ENCODE measurements at places on chromosomes 16 and 17.

- DNase-seq: no peak
Measured at GRCh38 chr16:87146676-87147075, 170.5 kb downstream of the C16orf95 start.

DNA sequence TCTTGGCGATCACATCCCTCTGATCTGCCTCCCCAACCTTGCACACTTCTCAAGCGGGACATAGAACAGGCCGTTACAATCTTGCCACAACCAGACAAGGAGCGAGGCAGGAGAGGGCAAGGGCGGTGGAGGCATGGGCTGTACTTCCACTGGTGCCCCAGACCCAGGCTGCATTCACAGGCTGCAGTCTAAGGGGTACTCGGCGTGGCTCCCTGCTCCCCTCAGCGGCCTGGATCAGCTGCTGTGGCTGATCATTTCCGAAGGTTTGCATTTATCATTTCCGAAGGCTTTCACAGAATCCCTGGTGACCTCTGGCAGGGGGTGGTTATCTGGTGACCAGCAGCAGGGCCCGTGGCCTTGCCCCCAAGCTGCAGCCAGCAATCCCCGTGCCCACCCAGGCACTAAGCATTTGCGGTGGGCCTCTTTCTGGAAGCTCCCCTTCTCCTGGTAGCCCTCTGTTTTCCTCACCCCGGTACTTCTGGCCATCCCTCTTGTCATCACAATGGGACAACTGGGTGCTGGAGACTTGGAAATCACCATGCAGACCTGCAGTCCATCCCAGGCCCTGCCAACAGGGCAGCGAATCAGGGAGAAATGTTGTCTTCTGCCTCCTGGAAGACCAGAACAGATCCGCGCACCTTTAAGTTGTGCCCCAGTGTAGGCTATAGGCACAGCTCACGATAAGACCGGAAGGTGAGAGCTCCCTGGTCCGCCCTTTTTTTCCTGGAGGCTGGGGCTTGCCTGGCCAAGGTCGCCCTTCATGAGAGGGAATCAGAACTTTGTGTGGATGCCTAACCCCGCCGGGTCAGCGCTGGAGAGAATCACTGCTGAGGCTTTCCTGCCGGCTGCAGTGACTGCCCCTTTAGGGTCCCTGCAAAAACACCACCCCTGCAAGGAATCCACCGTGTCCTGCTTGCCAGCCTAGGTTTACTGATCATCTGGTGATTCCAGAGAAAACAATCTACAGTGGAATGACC, 1739.1 kb downstream of the TP53TG3F start:
- DNase-seq: no peak

DNA sequence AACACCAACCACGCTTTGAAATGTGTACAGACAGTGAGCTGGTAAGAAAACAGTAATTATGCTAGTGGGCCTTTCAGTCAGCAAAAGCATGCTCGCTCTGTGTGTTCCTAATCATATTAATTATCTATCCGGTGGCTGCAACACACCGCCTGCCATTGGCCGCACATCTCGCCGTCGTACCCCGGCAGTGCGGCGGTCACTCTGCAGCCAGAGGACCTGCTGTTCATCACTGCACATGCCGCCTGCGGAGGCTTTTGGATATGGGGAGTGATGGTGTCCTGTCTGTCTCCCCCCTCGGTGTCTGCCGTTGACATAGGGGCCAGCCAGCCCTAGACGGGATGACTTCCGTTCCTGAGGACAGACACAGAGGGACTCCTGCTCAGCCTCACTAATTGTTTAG, 68.5 kb downstream of the RPA1 start:
- no peak for DNase-seq

DNA sequence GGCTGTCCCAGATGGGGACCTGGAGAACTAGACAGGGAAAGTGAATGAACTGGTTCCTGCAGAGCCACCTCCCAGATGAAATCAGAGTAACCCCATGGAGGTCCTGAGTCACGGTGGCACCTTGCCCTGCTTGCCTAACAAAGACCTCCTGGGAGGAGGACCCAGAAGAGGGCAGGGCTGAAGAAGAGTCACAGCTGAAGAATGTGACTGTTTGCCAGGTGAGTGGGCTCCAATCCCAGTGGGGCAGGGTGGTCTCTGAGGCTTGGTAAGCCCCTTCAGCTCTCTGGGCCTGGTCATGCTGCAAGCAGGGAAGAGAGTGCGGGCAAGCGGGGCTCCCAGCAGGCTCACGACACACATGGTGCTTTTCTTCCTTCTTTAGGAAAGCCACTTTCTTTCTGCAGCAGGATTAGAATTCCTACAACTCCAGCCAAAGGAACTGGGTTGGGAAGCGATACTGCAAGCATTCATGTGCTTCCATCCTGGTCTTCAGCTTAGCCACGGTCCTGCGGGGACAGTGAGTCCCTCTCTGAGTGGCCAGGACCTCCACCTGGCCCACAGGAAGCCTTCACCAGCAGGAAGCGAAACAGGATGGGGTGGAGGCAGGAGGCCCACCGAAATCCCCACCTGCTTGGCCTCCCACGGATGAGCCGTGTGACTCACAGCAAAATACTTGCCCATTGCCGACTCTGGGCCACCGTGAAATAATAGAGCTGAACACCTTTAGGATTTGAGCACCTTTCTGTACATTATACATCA, 4.3 kb downstream of the C16orf74 start:
- DNase-seq: no peak

DNA sequence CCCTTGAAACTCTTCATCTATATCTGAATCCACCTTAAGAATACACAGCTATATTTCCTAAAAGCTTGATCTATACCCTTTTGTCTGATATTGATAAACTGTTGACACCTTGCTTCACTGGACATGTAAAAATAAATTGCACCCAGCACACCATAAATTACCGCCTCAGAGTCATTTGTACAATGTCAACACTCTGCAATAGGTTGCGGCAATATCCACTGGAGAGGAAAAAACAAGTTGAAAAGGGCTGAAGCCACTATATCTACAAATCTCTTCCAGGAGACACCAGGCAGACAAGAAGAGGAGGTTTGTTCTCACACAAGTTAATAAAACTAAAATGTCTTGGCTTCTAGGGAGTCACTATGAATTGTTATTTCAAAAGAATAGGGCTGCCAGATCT, 656.9 kb downstream of the CDH8 start:
- no peak for DNase-seq

GRCh38 chr17:77786740-77787505, 171.6 kb upstream of the TNRC6C start:
- DNase-seq: no peak

GRCh38 chr17:79513820-79514535, 96.9 kb downstream of the RBFOX3 start:
- DNase-seq: no peak

- no peak for DNase-seq
Measured at GRCh38 chr17:56884483-56885311, 29.2 kb downstream of the TRIM25 start.

DNA sequence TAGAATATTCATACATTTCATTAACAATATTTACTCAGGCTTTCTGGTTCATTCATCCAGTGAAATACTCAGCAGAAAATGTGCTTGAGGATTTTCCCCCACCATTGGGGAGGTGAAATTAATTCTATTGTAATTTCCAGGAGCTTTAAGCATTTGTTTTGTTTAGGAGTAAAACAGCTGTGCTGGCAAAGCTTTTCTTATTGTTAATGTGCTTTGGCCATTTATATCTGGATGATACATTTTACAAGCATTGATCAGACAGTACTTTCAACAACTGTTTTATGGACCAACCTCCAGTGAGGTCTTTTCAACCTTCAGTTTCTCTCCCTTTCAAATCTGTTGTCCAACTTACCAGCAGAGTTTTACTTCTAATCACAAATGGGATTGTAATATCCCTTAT, 672.4 kb downstream of the CDH11 start:
- no peak for DNase-seq

- no peak for DNase-seq
Measured at GRCh38 chr16:87968541-87968940, 17.3 kb downstream of the BANP start.

GRCh38 chr17:79306424-79307318, 232.0 kb downstream of the ENGASE start:
- DNase-seq: peak; percentile 49

DNA sequence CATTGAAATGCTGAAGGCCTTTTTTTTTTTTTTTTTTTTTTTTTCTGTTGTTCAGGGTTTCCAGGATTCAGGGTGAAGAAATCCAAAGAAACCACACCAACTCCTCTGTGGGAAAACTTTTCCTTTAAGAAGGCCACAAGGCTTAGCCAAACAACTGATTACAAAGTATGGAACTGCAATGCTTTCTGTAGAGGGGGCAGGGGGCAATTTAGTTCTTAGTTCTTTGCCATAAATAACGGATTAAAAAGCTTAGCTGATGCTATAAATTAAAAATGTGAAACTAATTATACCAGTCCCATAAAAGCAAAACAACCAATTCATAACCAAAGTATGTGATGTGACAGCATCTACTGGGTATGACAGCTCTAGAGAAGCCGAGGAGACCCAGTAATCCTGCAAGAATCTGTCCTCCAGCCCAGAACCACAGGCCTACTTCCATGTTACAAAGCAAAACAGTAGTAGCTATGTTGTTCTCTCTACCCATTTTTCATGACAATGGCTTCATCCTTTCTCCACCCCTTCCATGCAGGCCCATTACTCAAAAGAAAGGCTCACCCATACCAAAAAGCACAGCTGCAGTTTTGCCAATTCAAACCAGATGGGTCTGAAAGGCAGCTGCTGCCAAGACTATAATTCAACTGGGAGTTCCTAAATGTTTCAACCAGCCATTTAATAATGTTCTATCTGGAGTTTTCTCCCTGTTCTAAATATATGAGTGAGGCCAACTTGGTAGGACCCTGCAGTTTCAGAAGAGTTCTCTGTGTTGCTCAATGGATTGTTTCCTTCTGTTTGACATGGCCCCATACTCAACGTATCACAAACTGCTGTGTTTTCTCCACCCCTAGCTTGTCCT, 167.1 kb upstream of the ZFHX3 start:
- DNase-seq: peak; percentile 35

- DNase-seq: no peak
Measured at GRCh38 chr17:69593716-69594115, 179.2 kb downstream of the MAP2K6 start.

DNA sequence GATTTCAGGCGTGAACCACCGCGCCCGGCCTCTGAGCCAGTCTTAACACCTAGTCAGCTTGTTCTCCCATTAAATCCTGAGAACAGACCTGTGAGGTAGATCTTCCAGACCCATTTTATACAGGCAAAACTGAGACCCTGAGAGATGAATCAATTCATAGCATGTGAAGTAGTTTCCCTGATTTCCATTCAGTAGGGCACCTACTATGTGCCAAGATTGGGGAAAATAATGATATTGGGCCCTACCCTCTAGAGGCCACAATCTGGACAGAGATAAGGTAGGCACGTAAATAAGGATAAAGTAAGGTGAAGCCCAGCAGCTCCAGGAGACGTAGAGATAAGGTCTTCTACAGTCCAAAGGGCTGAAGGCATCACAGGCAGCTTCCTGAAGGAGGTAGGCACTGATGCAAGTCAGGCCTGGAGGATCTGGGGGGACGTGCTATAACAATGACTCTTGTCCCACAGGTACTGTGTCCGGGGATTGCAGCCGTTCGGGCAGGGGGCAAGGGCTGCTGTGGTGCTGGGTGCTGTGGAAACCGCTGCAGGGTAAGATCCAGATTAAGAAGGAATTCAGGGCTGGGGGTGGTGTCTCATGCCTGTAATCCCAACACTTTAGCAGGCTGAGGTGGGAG, 5.7 kb downstream of the VMO1 start:
- DNase-seq: no peak

DNA sequence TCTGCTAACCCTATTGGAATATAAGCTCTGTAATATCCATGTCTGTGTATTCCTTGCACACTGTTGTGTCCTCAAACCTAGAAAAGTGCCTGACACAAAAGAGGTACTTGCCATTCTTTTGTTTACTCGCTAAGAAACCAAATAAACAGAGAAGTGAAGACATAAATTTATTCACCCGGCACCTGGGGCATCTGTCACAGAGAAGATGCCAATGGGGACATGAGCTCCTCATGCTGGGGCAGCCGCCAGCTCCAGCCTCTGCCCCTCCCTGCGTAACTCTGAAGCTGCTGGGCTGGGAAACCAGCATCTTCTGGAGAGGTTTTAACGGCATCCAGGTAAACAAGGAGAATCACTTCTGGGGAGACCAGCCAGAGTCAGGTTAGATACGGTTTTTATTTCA, 15.1 kb upstream of the CDRT4 start:
- no peak for DNase-seq

DNA sequence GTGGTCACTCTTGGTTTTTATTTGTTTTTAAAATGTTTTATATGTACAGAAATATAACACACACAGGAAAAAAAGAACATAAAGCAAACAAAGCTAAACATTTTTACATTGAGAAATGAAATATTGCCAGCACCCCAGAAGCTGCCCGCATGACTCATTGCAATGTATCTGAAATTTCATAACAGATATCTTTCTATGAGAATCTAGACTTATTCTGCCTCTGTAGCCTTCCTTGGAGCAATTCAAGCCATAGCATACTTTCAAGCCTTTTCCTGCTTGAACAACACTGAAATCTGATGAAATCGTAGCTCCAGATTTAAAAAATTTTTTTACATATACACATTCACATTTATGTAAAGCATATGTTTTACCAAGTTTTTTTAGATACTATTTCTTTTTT, 86.9 kb downstream of the RBBP6 start:
- no peak for DNase-seq

GRCh38 chr17:72145962-72146361, 25.1 kb downstream of the SOX9 start:
- no peak for DNase-seq

GRCh38 chr17:73072219-73072962, 20.1 kb downstream of the SLC39A11 start:
- no peak for DNase-seq

DNA sequence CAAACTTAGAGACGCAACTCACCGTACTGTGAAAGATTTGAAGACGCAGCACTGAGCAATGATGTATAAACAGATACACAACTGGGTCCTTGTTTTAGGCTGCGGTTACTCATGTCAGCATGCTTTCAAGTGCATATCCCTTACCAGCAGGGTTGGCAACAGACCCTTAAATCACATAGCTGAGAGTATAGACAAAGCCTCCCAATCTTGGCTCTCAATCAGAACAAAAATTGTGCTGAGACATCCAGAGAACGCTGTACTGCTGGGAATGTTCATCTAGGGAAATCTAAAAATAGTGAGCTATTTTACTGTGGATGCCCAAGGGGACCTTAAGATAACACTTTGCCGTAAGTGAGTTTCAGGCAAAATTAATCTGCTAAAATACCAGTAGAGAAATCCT, 84.4 kb upstream of the NUDT7 start:
- no peak for DNase-seq
